Activated CD8-positive, alpha-beta memory T cell treated with anti-CD3 and anti-CD28 coated beads for 4 hours (primary cell): ENCODE measurements at places on chromosomes 3 and 15.

DNA sequence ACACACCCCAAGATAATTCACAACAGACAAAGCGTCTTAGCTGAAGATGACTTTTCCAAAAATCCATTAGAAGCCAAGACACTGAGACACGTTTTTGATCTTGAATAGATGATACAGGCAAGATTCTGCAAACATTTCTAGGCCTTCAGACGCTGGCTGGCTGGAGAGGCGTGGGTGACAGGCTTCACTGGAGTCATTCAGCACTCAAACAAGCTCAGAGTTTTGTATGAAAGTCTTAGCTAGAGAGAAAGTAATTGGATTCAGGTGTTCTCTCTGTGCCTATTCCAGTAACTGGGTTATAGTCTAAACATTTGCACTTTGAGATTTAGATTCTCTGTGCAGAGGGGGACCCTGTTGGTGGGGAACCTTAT lies 147.7 kb upstream of the BHLHE40 start:
- no peak for DNase-seq

DNA sequence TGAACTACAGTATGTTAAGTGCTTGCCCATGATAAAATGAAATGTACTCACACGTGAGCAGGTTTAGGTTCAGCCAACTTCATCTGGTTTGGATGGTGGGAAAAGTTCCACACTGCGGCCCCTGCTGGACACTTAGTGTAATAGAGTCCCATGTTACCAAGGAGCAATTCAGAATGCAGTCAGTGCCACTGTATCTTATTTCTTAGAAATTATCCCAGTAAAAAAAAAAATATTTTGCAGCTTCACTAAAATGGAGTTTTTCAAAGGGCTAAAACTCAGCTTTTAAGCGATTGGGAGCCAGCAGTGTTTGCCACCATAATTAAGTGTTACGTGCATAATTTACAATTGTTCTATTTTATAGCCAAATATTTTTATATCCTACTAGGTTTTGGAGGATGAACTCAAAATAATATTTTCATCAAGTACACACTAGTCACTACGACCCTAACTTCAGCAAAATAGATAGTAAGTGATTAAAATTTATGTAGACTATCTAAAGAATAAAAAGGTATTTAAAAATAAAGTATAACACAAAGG lies 371.7 kb upstream of the GBE1 start:
- no peak for DNase-seq

- DNase-seq: no peak
Observed at GRCh38 chr3:59069838-59070237, 20.0 kb upstream of the CFAP20DC start.

- no peak for DNase-seq
Observed at GRCh38 chr3:183913580-183913920, 28.9 kb upstream of the PARL start.

- no peak for DNase-seq
Observed at GRCh38 chr3:131705558-131706051, 202.8 kb upstream of the MRPL3 start.

- DNase-seq: no peak
Observed at GRCh38 chr3:14467814-14468620, 65.6 kb downstream of the SLC6A6 start.

DNA sequence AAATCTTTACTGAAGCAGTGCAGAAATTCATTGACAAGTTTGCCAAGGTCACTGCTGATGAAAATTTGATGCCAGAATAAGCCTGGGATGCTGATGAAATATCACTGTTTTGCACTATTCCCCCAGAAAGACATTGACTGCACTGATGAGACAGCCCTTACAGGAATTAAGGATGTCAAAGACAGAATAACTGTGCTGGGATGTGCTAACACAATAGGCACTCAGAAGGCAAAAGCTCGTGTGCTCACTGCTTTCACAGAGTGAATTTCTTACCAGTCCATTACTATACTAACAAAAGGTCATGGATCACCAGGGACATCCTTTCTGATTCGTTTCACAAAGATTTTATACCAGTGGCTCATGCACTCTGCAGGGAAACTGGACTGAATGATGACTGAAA lies 69.4 kb downstream of the MCF2L2 start:
- DNase-seq: no peak

DNA sequence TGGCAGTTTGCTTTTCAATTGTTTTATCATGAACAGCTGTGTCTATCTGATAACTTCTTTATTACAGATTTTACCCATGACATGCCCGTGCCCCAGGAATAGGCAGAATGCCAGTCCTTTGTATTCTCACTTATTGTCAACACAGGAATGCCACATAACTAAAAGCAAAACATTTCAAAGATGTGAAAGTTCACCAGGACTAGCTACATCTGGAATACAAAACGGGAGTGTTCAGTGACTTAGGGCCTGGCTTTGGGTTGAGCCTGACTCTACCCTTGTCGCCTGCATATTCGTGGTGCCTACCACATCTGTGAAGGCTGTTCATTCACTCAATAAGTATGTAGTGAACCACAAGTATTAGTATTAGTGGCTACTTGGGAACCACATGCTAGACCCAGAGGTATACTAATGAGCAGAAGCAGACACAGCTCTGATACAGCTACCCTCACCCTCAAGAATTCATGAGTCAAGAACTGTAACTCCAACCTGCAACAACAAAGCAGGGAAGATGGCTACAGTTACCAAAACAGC lies 2.9 kb downstream of the TNFSF10 start:
- no peak for DNase-seq

GRCh38 chr3:180987344-180987743 lies 2.2 kb downstream of the DNAJC19 start:
- no peak for DNase-seq

GRCh38 chr3:59467476-59467875 lies 417.7 kb upstream of the CFAP20DC start:
- DNase-seq: no peak

DNA sequence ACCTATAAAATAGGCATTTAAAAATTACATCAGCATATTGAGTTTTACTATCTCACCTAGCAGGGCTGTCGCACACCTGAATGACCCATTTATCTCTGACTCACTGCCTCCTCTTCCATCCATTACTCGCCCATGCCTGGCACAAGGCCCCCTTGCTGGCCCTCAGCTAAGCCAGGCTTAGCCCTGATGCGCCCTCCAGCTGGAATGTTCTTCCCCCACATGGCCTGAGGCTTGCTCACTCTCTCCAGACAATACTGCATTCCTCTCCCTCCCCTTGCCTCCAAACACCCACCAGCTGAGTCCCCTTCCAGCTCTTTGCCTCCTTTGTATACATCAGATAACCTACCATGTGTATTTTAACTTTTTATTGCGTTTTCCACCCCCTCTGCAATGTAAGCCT lies 7.2 kb downstream of the SH3BP5 start:
- no peak for DNase-seq

GRCh38 chr3:172102123-172102882 lies 62.9 kb downstream of the FNDC3B start:
- no peak for DNase-seq

DNA sequence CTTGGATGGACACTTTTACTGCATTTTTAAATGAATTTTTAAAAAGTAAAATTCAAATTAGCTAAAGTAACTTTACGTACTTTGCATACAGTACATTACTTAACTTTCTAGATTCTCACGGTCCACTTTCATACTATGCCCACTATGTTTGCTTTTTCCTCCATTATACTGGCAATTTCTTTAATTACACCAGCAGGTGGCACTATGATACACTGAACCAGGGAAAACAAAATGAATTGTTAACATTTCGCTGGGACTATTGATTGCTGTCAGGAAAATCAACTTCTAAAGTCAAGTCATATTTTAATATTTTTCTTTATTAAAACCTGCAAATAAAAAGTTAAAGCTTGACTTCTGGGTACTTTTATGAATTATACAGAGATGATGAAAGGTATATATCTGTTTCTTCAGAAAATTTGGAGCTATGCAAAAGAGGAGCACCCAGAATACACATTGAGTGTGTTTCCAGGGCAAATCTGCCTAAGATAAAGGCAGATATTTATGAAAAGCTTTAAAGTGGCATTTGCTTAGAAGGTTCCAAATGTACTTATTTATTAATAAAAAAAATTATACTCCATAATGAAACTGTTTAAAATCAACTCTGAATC lies 21.8 kb upstream of the POU1F1 start:
- DNase-seq: no peak

GRCh38 chr15:45645026-45645980 lies 10.5 kb downstream of the SQOR start:
- no peak for DNase-seq

GRCh38 chr15:97961067-97961954 lies 808 bp downstream of the ARRDC4 start:
- DNase-seq: no peak

DNA sequence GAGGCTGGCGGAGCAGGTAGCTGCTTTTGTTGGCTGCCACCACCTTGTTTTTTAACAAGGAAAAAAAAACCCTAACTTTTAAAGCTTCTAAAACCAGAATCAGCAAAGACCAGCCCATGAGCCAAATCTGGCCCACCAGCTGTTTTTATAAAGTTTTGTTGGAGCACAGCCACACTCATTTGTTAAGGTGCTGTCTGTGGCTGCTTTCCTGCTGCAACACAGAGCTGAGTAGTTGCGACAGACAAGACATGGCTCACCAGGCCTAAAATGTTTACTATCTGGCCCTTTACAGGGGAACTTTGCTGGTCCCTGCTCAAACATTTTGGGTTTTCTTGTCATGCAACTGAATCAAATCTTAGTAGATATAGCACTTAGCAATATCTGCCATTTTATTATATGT lies 18.9 kb downstream of the EFCAB12 start:
- DNase-seq: no peak

DNA sequence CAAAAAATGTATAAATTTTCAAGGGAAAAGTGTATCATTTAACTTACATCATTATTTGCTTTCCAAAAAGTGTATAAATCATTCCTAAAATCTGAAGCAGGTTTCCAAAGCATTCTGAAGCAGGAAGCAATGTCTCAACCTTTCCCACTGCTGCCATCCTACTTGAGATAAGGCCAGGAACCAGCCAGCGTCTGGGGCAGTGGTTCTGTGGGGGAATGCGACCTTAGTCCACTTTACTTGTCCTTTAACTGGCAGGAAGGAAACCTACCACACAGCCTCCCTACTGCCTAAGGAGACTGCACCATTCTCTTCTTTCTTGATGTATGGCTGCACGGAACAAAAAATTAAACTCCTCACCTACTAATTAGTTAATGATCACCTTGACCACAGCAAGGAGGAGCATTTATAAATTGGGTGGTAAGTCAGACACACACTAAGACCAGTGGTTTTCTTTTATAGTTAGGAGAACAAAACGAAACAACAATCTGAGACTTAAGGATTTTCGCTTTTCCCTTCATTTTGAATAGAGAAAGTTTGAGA lies 3.7 kb downstream of the SORD start:
- no peak for DNase-seq

DNA sequence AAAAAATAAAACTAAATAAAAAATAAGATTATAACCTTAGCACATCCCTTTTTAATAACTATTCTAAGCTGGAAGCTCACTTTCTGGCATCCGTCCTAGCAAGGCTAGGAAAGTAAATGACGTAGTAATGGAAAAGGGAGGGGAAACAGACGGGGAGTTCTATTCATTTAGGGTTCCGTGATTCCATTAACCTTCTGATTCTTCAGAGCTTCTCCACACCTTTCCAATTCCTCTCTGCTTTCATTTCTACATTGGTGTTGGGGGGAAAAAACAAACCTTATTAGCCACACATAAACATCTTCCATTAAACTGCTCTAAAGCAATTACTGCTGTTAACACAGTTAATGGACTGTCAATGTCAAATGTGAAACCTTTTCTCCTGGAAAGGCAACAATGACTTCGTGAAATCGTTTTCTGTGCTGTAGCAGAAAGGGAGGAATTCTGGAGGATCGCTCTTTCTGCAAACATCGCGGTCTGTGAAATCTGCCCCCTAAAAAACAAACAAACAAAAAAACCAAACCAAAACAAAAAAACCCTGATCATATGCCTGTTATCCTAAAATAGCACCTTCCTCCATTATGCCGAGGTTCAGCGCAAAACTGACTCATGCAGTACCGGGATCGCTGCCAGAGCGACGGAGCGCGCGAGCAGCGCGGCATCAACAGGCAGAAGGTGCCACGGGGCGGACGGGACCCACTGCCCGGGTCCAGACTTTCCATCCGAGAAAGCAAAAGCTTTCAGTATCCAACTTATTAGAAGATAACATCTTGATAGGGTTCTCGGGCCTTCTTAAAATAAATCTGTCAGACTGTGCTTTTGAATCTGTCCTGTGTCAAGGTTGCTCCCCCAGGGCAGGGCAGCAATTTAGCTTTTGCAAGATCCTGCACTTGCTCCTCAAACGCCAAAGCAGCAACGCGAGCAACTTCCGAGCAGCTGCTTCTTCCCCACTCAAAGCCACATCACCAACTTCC lies 156.2 kb downstream of the FGF12 start:
- no peak for DNase-seq

GRCh38 chr15:66654739-66655375 lies 47.2 kb upstream of the SMAD6 start:
- no peak for DNase-seq

- DNase-seq: no peak
Observed at GRCh38 chr3:143627336-143627735, 220.9 kb downstream of the SLC9A9 start.

DNA sequence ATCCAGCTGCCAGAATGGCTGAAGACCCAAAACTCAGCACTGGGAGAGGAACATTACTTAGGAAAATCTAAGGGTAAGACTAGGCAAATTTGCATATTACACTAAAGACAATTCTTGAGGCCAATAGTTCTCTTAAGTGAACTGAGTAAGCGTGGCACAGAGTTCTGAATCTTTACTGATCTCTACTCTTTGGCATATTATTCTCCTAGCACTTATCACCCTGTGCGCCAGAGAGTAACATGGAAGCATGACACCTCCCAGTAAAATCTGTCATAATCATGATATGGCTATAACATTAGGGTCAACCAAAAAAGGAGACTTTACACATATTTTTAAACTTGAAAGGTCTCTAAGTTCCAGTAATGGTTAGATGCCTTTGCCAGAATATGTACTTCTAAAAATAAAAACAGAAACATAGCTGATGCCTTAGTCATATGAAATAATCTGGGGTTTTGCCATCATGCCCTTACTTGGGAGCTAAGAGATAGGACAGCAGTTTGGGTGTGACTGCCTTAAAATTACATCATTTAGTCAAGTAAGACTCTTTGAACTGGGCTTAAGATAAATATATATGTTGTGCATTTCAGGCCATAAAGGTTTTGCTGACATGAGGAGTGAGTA lies 290.5 kb downstream of the PLCL2 start:
- DNase-seq: no peak

GRCh38 chr3:12553921-12554391 lies 2.9 kb upstream of the MKRN2 start:
- no peak for DNase-seq

DNA sequence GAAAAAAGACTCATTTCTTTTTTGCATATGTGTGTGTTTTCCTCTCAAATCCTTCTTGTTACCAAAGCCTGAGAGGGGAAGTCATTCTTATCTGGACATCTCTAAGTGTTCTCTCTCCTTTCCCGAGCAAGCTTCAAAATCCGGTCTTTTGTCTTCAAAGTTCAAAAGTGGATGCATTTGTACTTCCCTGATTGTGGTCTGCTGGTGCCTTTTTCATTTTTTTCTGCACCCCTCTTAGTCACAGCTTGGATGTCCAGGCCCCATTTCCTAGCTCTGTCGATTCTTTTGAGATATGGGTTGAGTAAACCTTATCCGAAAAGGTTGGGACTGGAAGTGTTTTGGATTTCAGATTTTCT lies 34.8 kb downstream of the EHD4 start:
- DNase-seq: no peak
